ENCODE measurements at places on chromosomes 1 and 21.

DNA sequence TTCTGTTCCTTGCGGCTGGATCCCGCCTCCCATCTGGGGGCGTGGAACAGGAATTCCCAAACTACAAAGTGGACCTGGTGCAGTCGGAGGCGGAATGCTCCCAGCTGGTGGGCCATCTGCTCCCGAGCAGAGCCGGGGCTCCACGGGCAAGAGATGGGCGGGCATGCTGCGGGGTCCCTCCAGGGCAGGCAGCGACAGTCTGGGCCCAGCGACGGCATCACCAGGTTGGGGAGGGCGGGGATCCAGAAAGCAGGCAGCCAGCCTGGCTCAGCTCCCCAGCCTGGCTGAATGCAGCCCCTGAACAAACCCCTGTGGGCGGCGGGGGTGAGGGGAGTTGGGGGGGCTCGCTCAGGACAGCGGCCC is 3.6 kb downstream of the MEGF6 start:
- no peak for DNase-seq

- DNase-seq, result no peak
These were observed 4.8 kb downstream of the OVGP1 start for GRCh38 chr1:111422546-111423391.

DNA sequence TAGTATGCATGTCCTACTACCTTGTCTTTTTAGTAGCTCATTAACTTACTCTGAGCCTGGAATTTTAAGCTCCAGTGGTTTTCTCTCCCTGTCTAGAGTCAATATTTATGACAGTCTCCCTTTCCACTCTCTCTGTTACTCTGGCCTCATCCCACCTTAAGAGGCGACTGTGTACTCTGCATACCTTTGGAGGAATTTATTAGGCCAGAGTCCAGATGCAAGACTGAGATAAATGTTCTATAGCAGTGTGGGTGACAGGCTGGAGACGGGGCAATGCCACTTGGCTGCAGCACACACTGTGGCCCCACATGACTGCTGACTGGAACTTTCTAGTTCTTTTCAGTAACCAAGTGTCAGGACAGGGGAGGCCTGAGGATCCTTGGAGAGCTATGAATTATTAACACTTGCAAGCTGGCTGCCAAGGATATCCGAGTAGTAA is 4.1 kb upstream of the PDZK1 start:
- no peak for DNase-seq

DNA sequence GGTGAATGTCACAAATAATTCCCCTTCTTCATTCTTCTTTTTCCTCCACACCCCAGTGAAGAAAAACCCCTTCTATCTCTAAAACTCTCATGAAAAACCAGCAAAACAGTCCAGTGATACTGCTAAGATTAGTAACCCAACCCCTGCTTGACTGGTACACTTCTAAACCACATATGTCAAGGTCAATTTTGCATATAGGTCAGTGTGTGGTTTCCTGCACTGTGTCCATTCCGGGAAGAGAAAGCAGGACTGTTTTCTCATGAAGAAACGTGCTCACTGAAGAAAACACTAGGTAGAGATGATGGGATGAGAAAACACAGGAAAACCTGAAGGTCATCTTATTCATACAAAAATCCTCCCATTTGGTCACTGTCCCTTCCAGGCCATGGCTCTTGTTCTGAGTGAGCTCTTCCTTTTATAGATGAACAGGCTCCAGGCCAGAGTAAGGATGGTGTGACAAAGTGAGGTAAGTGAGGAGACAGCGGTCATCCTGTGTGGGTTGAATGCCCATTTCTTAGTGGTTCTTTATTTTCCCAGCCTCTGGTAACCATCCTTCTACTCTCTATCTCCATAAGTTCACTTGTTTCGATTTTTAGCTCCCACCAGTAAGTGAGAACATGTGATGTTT is 122.7 kb downstream of the FASLG start:
- peak; percentile 4 for DNase-seq

GRCh38 chr1:208855403-208855802 is 611.2 kb upstream of the PLXNA2 start:
- DNase-seq, result no peak

- DNase-seq, result no peak
These were observed 31.1 kb downstream of the MRAP start for GRCh38 chr21:32329776-32330175.
